Gastrocnemius medialis (tissue), 4 donors: ENCODE measurements at places on chromosomes 1 and 21.

DNA sequence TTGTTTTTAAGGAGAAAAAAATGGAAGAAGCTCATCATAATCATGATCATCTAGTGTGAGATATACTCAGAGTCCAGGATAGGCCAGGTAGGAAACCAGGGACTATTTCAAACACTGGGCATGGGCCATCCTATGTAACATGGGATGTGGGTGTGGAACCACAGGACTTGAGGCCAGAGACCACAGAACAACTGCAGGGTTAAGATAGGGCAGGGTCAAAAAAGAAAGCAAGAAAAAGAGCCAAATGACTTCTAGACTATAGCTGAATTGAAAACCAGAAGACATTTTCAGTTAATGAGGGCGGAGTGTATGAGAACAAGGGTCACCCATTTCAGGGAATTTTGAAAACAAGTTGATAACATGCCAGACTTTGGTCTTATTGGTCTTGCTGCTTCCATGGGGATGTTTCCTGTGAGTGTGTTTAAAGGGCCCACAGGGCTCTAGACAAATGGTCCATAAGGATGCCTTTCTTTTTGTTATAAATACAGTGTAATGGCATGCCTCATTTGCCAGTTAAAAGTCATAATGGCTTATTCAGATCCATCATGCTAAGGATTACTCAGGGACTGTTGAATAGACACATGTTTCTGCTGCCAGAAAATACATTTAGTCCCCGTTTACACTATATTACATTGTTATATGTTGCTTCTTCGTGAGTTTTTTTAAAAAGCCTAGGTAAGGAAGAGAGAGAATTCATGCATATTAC, 182.0 kb upstream of the C21orf91 start:
- DNase-seq = no peak

DNA sequence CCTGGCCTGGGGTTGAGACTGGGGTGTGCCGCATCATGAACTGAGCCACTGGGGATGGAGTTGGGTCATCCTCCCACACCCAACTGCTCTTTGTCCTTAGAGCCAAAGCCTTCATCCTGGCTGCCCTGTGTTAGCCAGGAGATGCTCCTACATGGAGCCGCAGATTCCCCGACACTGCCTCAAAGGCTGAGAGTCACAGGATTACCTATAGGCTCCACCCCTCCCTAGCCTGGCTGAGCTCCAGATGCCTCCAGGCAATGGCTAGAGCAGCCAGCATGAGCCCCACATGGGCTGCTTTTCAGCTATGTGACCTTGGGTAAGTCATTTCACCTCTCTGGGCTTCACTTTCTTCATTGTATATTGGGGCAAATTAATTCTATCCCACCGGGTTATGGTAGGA, 119.9 kb upstream of the POU3F1 start:
- no peak for DNase-seq

DNA sequence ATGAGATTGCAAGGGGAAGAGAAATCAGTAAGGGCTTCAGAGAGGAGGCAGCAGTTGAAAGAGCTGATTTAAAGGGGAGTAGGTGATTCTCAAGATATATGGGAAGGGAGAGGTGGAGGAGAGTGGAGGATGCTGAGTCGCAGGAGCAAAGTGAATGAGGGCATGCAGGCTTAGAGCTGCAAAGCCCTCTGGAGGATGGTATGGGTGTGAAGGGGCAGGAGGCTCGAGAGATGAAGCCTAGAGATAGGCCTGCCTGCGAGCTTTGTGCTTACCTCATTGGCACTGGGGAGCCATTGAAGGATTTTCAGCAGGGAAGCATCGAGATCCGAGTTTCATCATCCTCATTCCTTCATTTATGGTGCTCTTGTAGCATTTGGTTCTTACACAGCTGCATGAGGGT, 15.8 kb upstream of the SH2D2A start:
- DNase-seq = no peak

DNA sequence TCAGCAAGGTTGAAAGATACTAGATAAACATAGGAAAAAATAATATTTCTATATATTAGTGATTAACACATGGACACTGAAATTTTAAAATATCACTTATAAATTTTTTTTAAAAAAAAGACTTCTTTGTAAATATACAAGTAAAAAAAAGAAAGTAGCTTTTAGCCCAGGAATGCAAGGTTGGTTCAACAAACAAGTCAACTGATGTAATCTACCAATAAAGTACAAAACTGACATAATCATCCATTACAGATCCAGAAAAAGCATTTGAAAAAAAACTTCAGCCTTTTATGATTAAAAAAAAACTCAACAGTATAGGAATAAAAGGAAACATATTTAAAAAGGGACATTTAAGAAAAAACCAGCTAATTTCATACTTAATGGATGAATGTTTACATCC, 48.4 kb downstream of the TRMT1L start:
- no peak for DNase-seq

DNA sequence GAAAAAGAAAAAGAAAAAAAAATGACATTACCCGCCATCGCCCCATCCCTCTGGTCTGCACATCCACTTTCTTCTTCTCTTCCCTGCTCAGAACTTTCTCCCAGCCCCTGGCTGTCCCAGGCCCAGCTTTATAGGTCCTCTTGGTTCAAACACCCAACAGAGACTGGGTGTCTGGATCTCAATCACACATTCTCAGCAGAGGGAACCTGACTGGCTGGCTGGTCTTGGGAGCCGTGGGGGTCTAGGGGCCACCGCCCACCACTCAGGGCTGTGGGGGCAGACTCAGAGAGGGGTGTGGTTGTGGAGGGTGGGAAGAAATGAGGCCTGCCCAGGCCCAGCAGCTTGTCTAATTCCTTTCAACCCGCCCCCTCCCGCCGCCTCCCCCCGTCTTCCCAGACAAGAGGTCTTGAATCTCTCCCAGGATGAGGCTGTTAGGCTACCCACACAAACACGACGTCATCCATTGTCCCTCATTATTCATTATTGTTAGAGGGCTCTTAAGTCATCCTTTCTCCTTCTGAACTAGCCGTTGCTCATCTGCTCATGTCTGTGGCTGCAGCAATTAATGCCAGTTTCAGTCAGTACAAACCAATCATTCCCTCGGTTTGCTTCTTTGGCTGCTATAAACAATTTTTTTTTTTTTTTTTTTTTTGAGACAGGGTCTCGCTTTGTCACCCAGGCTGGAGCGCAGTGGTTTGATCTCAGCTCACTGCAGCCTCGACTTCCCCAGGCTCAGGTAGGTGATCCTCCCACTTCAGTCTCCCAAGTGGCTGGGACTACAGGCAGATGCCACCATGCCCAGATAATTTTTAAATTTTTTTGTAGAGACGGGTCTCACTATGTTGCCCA, 40.6 kb upstream of the CLIC4 start:
- DNase-seq = no peak

DNA sequence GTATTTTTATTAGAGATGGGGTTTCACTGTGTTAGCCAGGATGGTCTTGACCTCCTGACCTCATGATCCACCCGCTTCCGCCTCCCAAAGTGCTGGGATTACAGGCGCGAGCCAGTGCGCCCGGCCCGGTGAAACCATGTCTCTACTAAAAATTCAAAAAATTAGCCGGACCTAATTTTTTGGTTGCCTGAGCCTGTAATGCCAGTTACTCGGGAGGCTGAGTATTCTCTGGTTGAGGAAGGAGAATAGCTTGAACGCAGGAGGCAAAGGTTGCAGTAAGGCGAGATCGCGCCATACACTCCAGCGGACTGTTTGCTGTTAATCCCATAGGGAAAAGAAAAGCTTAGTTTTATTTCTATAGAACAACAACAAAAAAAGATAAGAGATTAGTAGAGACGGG, 29.9 kb upstream of the HJV start:
- DNase-seq = no peak

GRCh38 chr1:233217832-233218231, 77.7 kb downstream of the PCNX2 start:
- no peak for DNase-seq

- peak; percentile 38 for DNase-seq
Measured at GRCh38 chr1:180343921-180344769, 114.1 kb downstream of the LHX4 start.

DNA sequence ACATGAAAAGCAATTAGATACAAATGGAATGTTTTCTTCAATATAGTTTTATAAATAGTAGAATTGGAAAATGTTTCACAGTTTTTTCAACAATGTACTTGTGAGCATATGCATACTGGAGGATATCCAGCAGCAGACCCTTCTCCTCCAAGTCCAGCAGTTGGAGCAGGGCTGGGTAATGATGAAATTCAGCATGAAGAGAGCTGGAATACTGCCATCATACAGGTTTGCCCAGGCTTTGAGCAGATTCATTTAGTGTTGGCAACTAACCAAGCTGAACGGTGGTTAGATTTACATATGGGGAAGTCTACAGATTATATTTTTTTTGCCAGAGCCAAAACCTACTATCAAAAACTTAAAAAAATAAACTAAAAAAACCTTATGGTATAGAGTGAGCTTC, 38.3 kb downstream of the WDR3 start:
- DNase-seq = no peak

GRCh38 chr1:27527223-27527889, 37.4 kb upstream of the WASF2 start:
- DNase-seq = peak; percentile 78

DNA sequence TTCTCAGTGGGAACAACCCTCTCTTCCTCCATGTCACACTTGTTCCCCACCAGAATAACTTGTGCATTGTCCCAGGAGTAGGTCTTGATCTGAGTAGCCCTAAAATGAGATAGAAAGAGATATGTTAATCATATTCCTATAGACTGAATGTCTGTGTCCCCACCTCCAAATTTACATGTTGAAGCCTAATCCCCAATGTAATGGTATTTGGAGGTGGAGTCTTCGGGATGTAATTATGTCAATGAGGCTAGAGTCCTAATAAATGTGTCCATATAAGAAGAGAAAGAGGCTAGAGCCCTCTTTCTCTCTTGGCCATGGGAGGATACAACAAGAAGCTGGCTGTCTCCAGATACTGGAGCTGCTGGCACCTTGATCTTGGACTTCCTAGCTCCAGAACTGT, 54.8 kb upstream of the NRDC start:
- DNase-seq = no peak

GRCh38 chr1:39969531-39970270, 14.8 kb downstream of the MFSD2A start:
- DNase-seq = no peak

DNA sequence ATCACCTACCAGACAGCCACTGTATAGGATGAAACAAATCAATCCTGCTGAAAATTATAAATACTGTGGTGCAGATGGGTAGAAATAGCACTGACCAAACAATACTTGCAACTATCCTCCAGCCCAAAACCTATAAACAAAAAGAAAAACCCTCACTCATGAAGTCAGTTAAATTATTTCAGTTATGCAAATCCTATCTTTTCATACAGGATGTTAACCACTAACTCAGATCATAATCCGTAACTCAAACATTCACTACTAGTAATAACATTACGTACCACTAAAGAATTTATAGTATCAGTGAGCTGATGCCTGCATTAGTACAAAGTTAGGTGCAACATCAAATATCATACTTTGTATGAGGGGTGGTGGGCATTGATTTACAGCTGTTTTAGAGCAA, 2.6 kb downstream of the NDC1 start:
- no peak for DNase-seq

DNA sequence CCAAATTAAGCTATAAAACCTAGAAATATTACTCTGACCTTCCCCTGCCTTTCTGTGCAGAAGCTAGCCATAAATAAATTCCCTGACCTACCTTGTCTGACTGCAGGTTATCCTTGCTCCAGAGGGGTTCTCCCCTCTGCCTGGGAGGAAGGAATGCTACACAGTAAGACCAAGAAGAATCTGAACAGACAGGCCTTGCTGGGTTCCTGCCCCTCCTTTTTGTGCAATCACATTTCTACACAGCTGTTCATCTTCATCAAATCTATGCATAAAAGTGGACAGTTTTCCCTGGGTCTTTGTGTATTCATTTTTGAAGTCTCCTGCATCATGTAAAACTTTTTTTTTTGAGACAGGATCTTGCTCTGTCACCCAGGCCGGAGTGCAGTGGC, 50.6 kb downstream of the DNTTIP2 start:
- DNase-seq = no peak

- DNase-seq = peak; percentile 11
Measured at GRCh38 chr1:161973924-161974845, 49.5 kb downstream of the OLFML2B start.

DNA sequence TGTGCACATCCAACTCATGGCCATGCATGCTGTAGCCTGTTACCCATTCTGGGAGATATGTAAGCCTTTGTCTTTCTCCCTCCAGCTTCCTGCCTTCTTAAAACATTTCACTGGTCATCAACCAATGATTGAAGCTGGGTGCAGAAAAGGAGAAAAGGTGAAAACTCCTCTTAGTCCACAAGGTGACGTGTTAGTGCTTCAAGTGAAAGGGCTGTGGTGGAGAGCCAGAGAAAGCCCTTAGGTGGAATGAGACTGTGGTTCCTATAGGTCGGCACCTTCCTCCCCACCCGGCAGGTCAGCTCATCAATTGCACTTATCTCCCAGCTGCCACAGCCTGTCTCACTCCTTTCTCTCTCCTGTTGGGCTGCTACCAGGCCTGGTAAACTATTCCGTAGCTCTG, 30.4 kb downstream of the ERG start:
- DNase-seq = no peak

DNA sequence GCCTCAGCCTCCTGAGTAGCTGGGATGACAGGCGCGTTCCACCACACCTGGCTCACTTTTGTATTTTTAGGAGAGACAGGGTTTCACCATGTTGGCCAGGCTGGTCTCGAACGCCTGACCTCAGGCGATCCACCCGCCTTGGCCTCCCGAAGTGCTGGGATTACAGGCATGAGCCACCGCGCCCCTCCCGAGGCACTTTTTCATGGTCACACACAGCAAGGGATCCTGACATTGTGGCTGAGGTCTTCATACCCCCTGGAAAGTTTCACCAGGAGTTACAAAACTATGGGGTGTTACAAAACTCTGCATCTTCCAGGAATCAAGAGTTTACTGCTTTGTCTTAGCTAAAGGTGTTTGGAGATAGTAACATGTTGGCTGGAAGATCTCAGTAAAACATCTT, 234.3 kb upstream of the TMEM51 start:
- no peak for DNase-seq

DNA sequence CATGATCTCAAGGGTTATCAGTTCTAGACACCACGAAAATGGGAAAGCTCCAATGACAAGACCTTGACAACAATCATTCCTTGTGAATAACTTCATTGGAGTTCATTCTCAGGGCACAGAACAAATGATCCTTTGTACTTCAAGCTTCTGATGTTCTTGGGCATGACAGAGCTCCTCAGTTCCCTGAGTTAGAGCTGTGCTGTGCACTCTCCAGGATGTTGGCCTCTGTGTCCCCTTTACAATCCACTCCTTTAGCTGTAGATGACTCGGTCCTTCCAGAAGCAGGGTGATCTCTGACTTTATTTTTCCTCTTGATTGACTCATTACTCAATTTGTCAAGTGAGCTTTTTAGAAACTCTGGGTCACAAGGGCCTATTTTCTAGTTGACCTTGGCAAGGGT, 3.9 kb upstream of the FAM78B start:
- DNase-seq = no peak
